ENCODE measurements at places on chromosomes 7 and 10. TPM values are rescaled to one million over a fixed set of nuclear protein-coding genes. Genes with fewer than 3 reads are reported as not detected.
A peak's percentile ranks its signal among the peaks of the same experiment; 100 is the strongest.

DNA sequence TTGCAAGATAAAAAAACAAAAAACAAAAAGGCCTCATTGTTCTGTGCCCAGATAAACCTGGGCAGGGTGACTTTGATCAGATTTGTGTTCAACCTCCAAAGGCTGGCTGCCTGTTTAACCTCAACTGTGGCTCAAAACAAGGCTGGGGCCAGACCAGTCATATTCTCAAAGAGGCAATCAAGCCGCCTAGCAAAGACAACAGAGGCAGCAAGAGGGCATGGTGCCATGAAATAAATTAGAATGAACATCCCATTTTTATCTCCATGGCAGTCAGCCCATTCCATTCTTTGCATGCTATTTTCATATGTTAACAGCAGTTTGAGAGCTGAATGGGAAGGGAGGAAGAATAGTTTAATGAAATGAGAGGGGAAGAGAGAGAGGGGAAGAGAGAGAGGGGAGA, 1150.3 kb downstream of the TYW1 start:
- DNase-seq = no peak

DNA sequence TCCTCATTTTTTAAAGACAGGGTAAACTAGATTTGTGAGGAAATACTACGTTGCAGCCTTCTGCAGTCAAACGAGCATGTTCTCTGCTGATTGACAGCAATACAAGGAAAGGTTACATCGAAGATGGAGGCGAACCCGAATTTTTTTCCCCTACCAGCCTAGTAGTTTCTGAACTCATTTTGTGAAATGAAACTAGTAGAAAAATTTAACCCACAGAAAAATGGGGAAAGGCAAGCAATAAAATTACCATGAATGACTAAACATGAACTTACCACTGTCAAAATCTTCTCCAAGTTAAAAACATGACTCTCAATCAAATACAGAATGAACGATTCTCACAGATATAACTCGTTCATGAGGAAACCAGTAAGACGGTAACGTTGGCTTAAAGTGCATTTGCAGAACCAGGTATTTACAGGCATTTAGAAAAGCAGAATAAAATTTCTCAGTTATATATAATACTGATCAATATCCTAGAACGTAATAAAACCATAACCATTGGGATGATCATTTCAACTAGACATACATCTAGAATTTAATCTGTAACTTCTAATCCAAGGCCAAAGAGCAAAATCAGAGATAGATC, 73.9 kb downstream of the CELF2 start:
- no peak for DNase-seq

SPDYE6 gene
- not detected for total RNA-seq

KCND2 gene
- total RNA-seq = 3.3 TPM

DNA sequence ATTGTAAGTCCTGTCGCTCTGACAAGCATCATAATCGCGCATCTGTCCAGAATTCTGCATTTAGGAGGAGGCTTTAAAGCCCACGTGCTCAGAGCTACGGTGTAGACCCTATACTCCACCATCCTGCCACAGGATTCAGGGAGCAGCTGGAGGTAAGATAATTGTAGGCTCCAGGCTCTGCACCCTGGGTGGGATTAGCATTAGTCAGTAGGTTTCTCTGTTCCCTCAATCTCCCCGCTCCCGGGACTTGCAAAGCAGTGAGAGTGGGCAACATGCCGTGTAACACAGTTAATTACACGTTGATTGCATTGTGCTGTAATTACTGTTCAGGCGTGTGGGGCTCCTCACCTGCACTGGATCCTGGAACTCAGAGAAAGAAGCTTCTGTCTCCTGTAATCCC, 89.3 kb upstream of the CUX1 start:
- DNase-seq = no peak

- DNase-seq = peak; percentile 25
Measured at GRCh38 chr10:131994435-131994834, 12.7 kb upstream of the BNIP3 start.

GRCh38 chr7:86914551-86914950, 144.9 kb downstream of the ELAPOR2 start:
- no peak for DNase-seq

DNA sequence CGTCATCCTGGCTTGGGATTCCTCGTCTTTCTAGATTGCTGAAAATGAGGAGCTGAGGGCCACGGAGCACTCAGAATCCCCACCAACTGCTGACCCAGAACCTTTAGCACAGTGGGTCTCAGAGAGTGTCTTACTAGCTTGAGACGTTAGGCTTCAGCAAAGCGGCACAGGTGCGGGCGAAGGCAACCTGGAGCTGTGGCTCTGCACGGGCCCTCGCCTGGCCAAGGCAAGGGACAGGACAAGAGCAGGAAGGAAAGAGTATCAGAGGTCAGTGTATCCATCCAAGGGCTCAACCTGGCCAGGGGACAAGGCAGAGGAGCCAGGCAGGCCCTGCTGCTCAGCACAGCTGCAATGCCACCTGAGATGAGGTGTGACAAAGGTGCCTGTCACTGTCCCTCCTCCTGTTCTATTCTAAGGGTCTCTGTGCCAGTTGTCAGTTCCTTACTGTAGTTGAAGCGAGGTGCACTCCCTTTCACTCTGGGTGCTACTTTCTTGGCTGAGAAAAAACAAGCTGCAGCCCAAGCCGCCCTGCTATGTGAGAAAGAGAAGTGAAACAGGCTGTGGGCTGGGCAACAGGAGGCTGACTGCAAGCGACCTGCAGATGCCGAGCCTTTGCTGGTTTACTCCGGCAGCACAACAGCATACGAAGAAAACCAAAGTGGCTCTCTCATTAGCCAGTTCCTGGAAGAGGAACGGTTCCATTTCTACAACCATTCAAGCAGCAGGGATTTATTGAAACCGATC, 33.3 kb upstream of the KDM7A start:
- peak; percentile 72 for DNase-seq

LRGUK gene
- 0.28 TPM for total RNA-seq

GRCh38 chr7:158467562-158467961, 120.1 kb downstream of the PTPRN2 start:
- DNase-seq = no peak

DNA sequence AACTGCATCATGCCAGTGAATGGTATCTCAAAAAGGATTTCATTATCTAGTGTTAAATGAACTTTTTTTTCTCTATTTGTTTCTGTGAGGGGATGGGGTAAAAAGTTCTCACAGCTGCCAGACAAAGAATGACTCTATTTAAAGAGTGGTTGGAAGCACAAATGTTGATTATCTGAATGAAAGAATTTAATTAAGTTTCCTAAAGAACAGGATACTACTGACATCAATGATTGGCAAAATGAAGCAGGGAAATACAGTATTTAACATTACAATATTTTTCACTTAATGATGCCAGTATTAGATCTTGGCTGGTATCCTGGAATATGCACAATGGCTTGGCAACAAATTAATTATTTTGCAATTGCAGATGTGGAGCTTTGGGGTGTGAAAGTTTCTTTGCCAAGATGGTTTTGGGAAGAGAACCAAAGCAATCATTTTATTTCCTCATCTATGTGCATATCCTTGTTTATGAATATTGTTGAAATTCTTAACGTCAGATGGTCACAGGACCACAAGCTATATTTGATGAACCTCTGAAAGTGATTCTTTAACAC, 336.8 kb downstream of the ARL4A start:
- no peak for DNase-seq

EBLN1 gene
- not detected for total RNA-seq

UBE2D4 gene
- 37.1 TPM for total RNA-seq

- no peak for DNase-seq
Measured at GRCh38 chr7:100967292-100967863, 2.0 kb upstream of the MUC12 start.

DNA sequence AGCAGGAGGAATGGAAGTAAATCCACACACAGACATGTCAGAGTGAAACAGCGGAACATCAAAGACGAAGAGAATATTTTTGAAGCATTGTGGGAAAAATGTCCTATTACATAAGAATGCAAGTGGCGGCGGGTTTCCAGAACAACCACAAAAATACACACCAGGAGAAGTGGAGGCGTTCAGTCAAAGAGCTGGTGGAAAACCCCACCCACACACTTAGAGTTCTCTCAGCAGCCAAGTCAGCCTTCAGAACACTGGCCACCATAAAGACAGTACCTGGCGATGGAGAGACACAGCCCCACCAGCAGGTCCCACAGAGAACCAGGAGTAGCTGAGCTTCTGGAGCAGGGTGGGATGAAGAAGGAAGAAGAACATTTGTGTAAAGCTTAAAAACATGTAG, 23.7 kb downstream of the NKX6-2 start:
- no peak for DNase-seq

DNA sequence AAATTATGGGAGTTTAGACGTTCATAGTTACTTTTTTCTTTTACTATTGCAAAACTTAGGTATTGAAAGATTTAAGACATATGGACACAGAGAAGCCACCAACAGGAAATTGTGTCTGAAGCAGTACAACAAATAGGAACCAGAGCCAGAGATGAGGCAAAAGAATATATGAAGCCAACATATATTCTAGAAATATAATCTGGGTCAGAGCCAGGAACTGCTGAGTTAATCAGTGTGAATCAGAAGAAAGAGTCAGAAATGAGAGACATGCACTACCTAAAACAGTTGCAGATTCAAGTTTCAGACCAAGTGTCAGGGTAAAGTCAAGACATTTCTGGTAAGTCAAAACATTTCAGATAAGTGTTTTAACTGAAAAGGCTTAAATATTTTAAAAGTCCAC, 67.7 kb downstream of the DGKB start:
- DNase-seq = no peak

- DNase-seq = no peak
Measured at GRCh38 chr7:128075242-128076095, 44.2 kb upstream of the LRRC4 start.

NODAL gene
- total RNA-seq = not detected

- peak; percentile 43 for DNase-seq
Measured at GRCh38 chr10:130739757-130740145, 571.8 kb downstream of the TCERG1L start.

MCM10 gene
- total RNA-seq = not detected

ARF5 gene
- 156 TPM for total RNA-seq

- DNase-seq = no peak
Measured at GRCh38 chr7:4014346-4015050, 667.6 kb upstream of the FOXK1 start.

GRCh38 chr10:43380610-43381222, 9.3 kb downstream of the FXYD4 start:
- DNase-seq = peak; percentile 6

WASHC2A gene
- 38.5 TPM for total RNA-seq

GRCh38 chr7:148334959-148335577, 255.5 kb upstream of the C7orf33 start:
- no peak for DNase-seq

GRCh38 chr7:147136352-147136751, 1019.8 kb downstream of the CNTNAP2 start:
- DNase-seq = no peak

DNA sequence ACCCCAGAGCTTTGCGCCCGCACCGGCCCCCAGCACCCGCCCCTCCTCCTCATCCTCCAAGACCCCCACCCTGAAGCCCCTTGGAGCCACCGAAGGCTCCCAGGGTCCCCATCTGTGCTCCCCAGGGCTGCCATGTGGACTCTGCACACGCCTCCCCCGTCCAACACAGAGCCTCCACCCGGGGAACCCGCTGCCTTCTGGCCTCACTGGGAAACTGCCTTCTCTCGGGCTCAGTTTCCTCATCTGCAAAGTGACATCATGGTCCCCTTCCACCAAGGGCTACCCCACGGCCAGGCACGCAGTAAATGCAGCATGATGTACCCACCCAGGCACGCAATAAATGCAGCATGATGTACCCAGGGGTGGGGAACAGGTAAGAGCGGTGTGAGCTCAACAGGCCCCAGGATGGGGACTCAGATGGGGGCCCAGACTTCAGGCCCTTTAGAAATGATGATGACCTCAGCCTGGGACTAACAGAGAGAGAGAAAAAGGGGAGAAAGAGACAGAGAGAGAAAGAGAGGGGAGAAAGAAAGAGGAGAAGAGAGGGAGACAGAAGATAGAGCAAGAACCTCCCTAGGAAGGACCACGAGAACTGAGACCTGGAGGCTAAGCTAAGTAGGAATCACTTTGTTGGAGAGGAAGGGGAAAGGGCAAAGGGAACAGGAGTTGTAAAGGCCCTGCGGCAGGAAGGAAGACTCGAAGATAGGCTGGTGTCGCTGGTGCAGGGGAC, 2.5 kb upstream of the MICALL2 start:
- no peak for DNase-seq

- DNase-seq = no peak
Measured at GRCh38 chr7:22631730-22632129, 95.3 kb upstream of the IL6 start.

DNA sequence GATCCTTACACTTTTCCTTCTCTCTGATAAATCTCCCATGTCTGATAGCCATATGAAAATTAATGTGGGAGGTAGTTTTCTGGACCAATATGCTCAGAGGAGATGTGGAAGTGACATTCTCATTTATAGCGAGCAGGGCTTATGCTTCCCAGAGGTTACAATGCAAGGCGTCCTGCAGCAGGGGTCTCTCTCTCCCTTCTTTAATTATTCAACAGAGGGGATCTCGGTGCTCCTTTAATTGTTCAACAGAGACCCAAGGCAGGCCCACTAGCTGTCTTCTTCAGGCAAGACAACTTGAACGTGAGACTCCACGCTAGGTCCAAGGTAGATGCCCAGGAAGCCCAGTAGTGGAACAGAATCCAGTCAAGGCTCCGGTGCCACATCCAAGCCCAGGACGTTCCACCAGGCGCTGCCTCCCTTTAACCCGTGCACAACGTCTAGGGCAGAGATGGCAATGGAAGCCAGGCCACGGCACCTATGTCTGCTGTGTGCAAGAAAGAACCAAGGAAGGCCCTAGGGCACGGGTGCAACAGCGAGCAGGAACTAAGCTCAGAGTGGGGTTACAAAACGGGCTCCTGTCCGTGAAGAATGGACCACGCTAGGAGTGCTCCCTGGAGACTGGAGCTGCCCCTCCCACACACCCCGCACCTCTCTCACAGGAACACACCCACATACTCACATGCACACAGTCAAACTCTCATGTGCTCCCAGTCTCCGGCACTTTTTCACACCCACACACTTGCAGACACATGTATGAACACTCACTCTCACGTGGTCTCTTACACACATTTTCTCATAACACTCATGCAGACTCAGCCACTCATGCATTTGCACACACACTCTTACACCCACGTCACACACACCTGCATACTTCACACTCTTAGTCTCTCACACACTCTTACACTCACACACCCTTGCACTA, 230.4 kb downstream of the TNS3 start:
- DNase-seq = no peak

ANKRD61 gene
- not detected for total RNA-seq

DNA sequence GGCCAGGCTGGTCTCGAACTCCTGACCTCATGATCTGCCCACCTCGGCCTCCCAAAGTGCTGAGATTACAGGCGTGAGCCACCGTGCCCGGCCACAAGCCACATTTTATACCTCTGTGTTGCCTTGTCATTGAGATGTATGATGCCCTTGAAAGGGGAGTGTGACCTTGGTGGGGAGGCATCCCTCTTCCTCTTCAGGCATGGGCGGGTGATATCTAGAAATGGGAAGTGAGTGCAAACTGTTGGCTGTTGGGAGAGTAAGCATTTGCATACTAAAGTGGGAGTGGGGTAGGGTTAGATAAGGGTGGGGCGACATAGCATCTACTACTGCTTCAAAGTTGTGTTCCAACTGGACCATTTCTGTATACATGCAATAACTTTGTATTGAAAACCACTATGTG, 20.1 kb downstream of the RP9 start:
- DNase-seq = no peak

GRCh38 chr10:103661198-103661950, 167.9 kb downstream of the NEURL1 start:
- DNase-seq = peak; percentile 98

KLF14 gene
- not detected for total RNA-seq

GRCh38 chr10:69179089-69179742, 818 bp upstream of the SUPV3L1 start:
- no peak for DNase-seq

GRCh38 chr10:70571236-70571635, 31.3 kb downstream of the PRF1 start:
- peak; percentile 43 for DNase-seq
